IPS DF 6.9 (cell line): ENCODE measurements at places on chromosomes 2 and 18.

DNA sequence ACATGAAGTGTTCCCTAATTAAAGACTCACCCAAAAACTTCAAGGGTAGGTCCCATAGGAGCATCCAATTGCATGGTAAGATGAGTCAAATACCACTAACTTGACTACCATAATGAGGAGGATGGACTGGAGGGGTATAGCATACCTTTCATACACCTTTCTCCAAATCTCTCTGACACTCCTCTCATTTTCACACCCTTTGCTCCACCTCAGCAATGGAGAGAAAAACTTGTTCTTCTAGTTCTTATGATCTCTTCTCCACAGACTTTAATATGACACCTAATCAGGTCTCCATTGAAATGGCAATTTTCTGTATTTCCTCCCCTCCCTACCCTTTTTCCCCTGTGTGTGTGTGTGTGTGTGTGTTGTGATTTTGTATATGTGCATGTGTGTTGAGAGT, 41.1 kb upstream of the MAP2 start:
- H3K4me3 ChIP-seq = no peak overlapping the region
- no peak for DNase-seq
- no peaks in the 10 kb centered on the region for H3K27me3 ChIP-seq
- no peak overlapping the region for H3K27ac ChIP-seq
- no peaks in the 10 kb centered on the region for H3K4me1 ChIP-seq

- H3K36me3 ChIP-seq = no peaks in the 10 kb centered on the region
- H3K4me3 ChIP-seq = no peak overlapping the region
- DNase-seq = no peak
- H3K27ac ChIP-seq = no peak overlapping the region
Observed at GRCh38 chr2:52936029-52936428, 831.6 kb upstream of the CHAC2 start.

GRCh38 chr2:143345887-143346787, 216.9 kb downstream of the ARHGAP15 start:
- H3K27ac ChIP-seq = no peak overlapping the region
- no peaks in the 10 kb centered on the region for H3K27me3 ChIP-seq
- DNase-seq = no peak
- H3K36me3 ChIP-seq = no peaks in the 10 kb centered on the region

GRCh38 chr2:170212625-170213280, 34.8 kb downstream of the MYO3B start:
- peaks cover 1% of the 10 kb centered on the region for H3K4me1 ChIP-seq
- H3K36me3 ChIP-seq = no peaks in the 10 kb centered on the region
- H3K4me3 ChIP-seq = no peak overlapping the region

GRCh38 chr2:1686784-1687105, 57.6 kb downstream of the PXDN start:
- no peaks in the 10 kb centered on the region for H3K27me3 ChIP-seq
- H3K27ac ChIP-seq = no peak overlapping the region
- peaks cover 2% of the 10 kb centered on the region; the same call in 1 of the 2 replicates for H3K4me1 ChIP-seq
- DNase-seq = no peak

- H3K36me3 ChIP-seq = no peaks in the 10 kb centered on the region
- no peak for DNase-seq
- no peaks in the 10 kb centered on the region for H3K4me1 ChIP-seq
- no peak overlapping the region for H3K4me3 ChIP-seq
- no peaks in the 10 kb centered on the region for H3K27me3 ChIP-seq
- no peak overlapping the region for H3K27ac ChIP-seq
Observed at GRCh38 chr18:79156327-79156726, 87.1 kb downstream of the ATP9B start.
